RPMI7951 (cell line): ENCODE measurements at places on chromosomes 6 and 20. TPM values are rescaled to one million over a fixed set of nuclear protein-coding genes. Genes with fewer than 3 reads are reported as not detected.
A peak's percentile ranks its signal among the peaks of the same experiment; 100 is the strongest.

GRCh38 chr6:20205722-20206161 is 6.5 kb downstream of the MBOAT1 start:
- no peak for DNase-seq

- DNase-seq, result no peak
These were observed 296.7 kb downstream of the ZFAND3 start for GRCh38 chr6:38116248-38116647.

- DNase-seq, result no peak
These were observed 72.5 kb upstream of the UST start for GRCh38 chr6:148674306-148674705.

- no peak for DNase-seq
These were observed 3.5 kb upstream of the MOXD1 start for GRCh38 chr6:132404736-132405135.

GRCh38 chr6:49479308-49479970 is 16.3 kb downstream of the CENPQ start:
- DNase-seq, result no peak

- no peak for DNase-seq
These were observed 318.8 kb downstream of the EYA4 start for GRCh38 chr6:133559926-133560325.

DNA sequence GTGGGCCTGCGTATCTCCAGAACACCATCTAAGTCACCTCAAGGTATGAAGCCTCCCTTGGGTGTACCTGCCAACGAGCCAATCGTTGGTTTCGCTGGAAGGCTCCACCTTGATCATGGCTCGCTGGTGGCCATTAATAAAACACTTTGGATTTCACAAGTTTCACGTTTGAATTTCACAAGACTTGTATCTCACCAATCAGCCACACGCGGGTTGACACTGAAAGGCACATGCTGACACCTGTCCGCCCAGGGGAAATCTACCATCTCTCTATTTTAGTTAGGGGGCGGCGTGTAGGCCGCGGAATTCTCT is 586 bp upstream of the HMGA1 start:
- no peak for DNase-seq

- no peak for DNase-seq
These were observed 164.8 kb downstream of the QRSL1 start for GRCh38 chr6:106794129-106794528.

GRCh38 chr6:170186941-170187668 is 103.8 kb downstream of the DLL1 start:
- no peak for DNase-seq

DNA sequence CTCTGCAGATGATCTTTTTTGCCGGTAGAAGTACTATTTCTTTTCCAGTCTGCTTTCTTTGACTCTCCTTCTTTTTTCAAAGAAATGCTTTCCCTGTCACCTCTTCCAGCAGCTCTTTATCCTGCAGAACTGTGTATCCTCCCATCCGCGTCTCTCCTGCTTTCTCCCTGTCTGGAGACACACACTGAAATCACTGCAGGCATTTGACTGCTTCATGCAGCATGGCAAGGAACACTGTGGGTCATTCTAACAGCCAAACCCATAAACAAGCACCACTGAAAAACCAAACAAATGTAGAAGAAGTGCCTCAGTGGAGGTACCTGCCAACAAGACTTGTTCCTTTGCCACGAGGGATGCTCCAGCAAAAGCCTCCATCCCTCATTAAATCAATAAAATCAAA is 403.7 kb upstream of the CITED2 start:
- DNase-seq, result no peak

DNA sequence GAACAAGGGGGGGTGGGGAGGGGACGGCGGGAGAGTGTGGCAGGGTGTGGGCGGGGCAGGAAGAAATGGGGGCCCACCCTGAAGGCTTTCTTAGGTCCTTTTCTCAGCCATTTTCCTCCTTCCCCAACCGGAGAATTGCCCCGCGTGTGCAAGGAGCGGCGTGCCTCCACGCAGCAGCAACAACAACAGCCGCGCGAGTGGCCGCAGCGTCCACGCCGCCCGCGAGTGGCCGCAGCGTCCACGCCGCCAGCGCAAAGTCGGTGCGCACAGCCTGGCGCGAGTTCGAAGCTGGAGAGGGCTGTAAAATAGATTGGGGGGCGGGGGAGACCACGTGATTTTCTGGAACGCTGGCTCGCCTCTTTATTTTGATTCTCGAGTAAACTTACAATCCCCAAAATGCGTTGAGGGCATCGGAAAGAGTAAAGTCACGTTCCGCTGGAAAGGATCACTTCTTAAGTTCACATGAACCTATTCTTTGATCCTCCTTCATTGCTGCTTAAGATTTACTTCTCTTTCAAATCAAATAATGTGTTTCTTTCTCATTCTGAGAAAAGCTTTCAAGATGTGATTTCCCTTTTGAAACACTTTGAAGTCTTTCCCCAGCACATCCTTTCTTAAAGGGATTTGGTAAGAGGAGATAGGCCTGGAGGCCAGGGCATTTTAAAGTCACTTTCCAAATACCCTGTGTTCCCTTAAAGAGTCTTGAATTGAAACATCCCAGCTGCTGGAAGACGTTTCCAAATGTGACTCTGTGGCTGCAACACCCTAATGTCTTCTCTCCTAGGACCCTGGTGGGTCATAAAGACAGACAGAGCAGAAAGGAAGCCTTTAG is 66.7 kb upstream of the ZNF217 start:
- DNase-seq, result peak; percentile 33

DNA sequence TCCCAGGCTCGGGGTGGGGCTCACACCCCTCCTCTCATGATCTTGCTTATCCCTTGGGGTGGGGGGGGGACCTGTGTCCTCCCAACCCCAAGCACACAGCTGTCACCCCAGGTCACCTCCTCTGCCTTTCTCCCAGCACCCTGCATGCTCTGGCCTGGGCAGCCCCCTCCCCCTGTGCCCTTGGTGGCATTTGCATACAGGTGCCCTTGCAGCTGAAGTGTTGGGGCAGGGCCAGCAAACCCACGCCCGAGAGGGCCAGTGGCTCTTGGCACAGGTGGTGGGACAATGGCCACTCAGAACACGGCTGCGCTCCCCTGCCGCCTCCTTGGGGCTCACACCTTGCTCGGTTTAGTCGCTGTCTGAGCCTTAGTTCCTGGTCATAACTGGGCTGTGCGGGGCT is 11.3 kb upstream of the MYT1 start:
- DNase-seq, result no peak

GRCh38 chr6:89589297-89590025 is 49.1 kb downstream of the LYRM2 start:
- no peak for DNase-seq

GRCh38 chr6:149334201-149334600 is 16.7 kb downstream of the TAB2 start:
- DNase-seq, result peak; percentile 81

GRCh38 chr6:13436399-13437217 is 50.8 kb downstream of the GFOD1 start:
- DNase-seq, result peak; percentile 26

GRCh38 chr6:157107915-157108651 is 215.2 kb downstream of the TMEM242 start:
- DNase-seq, result peak; percentile 90

- peak; percentile 17 for DNase-seq
These were observed 612 bp upstream of the AGPAT4 start for GRCh38 chr6:161274488-161274858.

- peak; percentile 27 for DNase-seq
These were observed 91.4 kb downstream of the SYNDIG1 start for GRCh38 chr20:24560571-24561491.

GRCh38 chr20:36243726-36244125 is 7.4 kb downstream of the AAR2 start:
- DNase-seq, result no peak

DNA sequence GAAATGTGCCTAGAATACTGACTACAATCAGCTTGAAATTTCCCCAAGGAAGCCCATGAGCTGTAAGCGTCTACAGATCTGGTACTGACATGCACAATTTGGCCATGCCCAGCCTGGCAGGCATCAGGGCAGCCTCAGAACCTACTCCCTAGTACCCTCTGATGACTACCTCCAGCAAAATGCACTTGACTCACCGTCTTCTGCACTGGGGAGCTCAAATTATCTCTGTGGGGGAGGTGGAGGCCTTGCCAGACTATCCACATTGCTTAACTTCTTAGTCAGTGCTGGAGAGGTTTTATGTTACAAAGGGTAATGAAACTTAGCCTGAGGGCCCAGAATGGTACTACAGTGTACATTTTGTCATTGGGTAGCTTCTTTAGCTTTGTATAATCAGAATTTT is 126.0 kb upstream of the ADGRF1 start:
- DNase-seq, result peak; percentile 99

The XKR7 gene
- total RNA-seq, result not detected in 2 replicates

The SERAC1 gene
- total RNA-seq, result 9.0 and 10.1 TPM in 2 replicates

The DEFB124 gene
- not detected in 2 replicates for total RNA-seq

The GPR6 gene
- not detected in 2 replicates for total RNA-seq

The FRK gene
- 1.7 and 1.8 TPM in 2 replicates for total RNA-seq

The OR2H2 gene
- total RNA-seq, result not detected in 2 replicates

The TNF gene
- total RNA-seq, result 1.7 TPM in 2 replicates

The TMEM63B gene
- 20.8 and 23.6 TPM in 2 replicates for total RNA-seq

The COL11A2 gene
- 0.12 TPM in 1 of 2 replicates, not detected in the other for total RNA-seq

The MRPL14 gene
- total RNA-seq, result 104 and 109 TPM in 2 replicates
